ENCODE measurements at places on chromosomes 16 and 17.

DNA sequence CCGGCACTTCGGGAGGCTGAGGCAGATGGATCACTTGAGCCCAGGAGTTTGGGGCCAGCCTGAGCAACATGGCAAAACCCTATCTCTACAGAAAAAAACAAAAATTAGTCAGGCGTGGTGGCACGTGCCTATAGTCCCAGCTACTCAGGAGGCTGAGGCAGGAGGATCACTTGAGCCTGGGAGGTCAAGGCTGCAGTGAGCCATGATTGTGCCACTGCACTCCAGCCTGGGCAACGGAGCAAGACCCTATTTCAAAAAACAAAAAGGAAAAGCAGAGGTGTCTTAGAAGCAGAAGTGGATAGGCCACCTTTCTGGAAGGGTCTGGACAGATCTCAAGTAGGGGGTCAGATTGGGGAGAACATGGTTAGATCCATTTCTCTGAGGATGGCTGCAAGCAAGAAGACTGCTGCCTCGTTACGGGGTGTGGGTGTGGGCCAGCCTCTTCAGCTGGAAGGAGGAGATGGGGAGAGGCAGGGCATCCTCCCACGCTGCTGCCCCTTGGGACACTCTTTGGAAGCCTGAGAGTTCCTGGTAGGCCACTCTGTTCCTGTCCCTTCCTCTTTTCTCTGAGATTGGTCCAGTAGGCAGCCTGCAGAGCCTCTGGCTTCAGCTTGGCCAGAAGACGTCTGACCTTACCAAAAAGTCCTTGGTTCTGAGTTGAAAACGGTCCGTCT lies 208.0 kb downstream of the MSI2 start:
- no peak for DNase-seq

DNA sequence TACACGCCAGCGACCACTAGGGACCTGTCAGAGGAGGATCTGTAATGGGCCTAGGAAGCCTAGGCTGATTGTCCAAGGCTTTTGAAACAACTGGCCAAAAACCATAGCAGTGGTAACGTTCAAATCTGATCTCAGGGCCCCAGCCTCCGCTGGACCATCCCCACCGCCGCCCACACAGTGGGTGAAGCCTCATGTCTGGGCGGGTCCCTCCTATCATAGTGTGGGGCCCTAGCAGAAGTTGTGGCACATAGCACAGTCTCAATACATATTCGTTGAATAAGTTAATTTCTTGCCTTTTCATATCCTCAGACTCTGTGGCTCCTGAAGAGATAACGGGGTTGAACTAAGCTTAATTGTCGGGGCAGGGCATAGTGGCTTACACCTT lies 818 bp downstream of the DPH1 start:
- no peak for DNase-seq

- no peak for DNase-seq
These were observed 28.5 kb downstream of the TNS4 start for GRCh38 chr17:40472733-40473452.

DNA sequence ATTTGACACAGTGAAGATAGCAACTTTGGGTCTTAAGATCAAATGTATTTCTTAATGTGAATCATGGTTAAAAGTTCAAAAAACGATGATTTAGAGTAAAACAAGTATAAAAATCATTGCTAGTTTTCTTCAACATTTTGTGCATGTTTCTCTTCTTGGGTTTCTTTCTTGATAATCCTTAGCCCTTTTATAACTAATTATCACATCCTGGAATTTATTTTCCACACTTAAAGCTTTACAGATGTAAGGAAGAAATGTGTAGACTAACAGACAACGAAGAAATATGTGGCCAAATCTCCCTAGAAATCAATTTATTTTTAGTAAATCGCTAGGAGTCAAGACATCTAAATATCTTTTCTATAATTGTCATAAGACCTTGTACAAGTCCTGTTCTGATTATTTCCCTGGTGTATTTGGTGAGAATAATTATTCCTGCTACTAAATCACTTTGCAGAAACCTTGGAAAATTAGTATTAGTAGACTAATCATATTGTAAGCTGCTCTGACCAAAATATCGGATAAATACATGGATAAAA lies 4.9 kb downstream of the NACA2 start:
- DNase-seq, result no peak

DNA sequence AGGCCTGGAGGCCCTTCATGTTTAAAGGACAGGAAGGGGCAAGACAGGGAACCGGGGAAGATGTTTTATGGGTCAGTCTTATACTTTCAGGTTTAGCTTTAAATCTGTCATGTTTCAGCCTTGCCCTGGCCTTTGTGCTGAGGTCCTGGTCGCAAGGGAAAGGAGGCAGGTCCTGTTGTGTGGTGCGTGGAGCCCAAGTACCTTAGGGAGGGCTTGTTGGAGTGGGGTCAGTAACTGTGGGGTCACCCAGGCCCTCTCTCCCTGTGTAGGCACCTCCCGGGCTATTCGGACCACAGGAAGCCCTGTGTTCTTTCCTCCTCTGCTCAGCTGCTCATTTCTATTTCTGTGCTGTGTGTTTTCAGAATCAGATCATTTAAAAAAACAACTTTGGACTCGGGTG lies 42.7 kb downstream of the MPRIP start:
- DNase-seq, result no peak

- DNase-seq, result no peak
These were observed at the start of gene ACSF2 for GRCh38 chr17:50425682-50426471. Gene ACSF2 (plus strand): TSS chr17:50426218. CDS start chr17:50426262, 44 bp downstream.

DNA sequence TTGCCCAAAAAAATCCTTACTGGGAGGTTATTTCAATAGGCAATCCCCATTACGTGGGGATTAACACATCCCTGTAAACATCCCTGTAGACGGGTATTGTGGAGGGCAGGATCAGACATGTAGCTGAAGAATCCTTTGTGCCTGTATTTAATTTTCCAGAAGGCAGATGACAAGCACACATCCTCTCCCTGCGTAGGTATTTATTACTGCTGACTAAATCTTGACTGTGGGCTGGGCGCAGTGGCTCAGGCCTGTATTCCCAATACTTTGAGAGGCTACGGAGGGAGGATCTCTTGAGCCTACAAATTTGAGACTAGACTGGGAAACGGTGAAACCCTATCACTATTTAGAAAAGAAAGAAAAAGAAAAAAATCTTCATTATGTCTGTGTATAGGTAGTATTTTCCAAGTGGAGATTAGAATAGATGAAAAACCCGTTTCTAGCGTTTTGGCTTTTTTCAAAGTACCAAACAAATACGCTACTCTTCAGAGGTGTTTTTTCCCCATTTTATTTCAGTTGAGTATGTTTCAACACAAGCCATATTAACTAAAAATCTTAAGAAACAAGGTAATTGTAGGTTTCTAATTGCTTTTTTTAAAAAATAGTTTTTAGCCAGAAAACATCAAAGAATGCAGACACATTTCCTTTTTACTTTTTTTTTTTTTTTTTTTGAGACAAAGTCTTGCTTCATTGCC lies 1.5 kb upstream of the MARF1 start:
- DNase-seq, result no peak

DNA sequence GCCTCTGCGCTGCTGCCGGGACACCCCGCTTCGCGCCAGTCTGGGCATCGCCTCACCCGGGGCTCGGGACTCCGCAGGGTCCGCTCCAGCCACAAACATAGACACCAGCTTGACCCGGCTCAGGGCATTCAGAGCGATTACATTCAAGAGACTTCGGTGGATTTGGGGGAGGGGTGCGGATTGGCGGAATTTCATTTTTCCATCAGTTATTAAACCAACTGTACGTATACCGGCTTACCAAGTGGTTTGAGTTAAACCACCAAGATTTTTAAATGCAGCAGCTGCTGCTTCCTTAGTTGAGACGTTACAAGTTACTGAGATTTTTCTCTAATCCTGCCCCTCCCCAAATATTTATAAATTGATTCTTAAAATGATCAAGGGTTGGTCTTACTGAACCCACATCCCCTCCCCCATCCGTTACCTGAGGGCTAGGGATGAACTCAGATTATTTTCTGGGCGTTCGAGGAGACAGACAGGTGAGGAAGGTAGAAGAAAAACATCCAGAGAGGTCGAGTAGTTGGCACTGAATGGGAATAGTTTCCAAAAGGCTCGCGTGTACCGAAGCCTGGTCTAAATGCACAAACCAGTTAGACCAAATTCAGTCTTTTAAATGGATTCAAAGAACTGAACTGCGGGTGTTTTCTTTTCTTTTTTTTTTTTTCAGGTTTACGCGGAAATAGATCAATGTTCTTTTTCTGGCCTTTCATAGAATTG lies 1.5 kb downstream of the CRHR1 start:
- peak; percentile 61 for DNase-seq

DNA sequence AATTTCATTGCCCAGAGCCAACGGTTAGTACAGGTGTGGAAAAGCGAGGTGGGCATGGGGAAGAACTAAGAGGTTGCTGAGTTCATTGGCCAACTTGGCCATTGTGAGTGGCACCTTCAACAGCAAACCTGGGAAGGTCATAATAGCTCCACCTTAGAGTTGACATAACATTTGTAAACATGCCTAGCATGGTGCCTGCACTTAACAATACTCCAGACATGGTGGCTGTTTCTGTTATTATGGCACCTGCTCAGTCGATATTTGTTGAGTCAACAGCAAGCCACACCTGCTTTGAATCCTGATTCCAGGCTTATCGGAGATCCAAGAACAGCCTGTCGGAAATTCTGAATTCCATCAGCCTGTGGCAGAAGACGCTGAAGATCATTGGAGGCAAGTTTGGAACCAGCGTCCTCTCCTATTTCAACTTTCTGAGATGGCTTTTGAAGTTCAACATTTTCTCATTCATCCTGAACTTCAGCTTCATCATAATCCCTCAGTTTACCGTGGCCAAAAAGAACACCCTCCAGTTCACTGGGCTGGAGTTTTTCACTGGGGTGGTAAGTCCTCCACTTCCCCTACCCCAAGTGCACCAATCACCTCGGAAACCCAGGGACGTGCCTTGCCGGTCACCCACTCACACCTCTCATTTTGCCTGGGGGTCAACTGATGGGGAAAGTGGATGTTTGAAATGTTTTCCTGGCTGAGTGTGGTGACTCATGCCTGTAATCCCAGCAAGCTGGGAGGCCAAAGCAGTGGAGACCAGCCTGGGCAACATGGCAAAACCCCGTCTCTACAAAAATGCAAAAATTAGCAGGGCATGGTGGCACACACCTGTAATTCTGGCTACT lies 46.0 kb downstream of the TMC5 start:
- DNase-seq, result no peak

GRCh38 chr17:35586569-35587073 lies 501 bp upstream of the AP2B1 start:
- no peak for DNase-seq

GRCh38 chr16:77690416-77690815 lies 31.9 kb upstream of the NUDT7 start:
- DNase-seq, result no peak

DNA sequence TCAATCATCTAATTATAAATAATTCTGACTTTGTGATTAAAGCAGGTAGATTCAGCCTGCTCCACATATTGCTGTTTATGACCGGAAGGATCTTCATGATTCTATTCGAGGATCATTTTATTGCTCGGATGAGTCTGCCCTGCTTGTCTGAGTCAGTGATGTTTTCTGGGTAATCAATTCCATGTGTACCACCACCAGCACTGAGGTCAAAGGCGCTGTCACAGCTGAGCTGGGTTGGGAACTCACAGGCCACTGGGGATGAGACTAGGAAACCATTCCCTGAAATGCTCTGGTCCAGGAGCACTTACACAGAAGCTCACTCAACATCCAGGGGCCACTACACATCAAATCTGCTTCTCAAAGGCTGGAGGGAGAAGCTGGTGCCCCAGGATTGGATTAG lies 30.4 kb upstream of the ERN1 start:
- DNase-seq, result no peak

- no peak for DNase-seq
These were observed 11.8 kb downstream of the RBL2 start for GRCh38 chr16:53446090-53446489.

- DNase-seq, result no peak
These were observed 29.6 kb downstream of the TNRC6A start for GRCh38 chr16:24759006-24759405.

DNA sequence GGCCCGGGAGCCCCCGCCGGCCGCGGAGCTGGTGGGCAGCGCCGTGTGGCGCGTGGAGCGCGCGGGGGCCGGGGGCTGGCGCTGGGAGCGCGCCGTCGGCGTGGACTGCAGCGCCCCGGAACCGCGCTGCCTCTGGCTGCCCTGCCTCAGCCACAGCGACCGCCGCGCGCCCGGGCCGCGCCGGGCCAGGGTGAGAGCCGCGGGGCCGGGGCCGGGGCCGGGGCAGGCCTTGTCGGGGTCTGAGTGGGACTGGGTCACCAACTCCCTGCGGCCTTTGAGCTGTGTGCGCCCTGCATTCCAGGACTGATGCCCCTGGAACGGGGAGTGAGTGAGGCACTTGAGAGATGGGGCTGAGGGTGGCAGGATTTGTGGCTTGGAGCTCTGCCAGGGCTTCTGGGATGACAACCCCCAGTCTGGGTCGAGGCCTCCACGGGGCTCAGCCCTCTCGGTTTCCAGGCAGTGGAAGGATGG lies 25.7 kb downstream of the ARHGAP23 start:
- no peak for DNase-seq

GRCh38 chr16:68389750-68390371 lies 58.4 kb downstream of the SMPD3 start:
- no peak for DNase-seq

DNA sequence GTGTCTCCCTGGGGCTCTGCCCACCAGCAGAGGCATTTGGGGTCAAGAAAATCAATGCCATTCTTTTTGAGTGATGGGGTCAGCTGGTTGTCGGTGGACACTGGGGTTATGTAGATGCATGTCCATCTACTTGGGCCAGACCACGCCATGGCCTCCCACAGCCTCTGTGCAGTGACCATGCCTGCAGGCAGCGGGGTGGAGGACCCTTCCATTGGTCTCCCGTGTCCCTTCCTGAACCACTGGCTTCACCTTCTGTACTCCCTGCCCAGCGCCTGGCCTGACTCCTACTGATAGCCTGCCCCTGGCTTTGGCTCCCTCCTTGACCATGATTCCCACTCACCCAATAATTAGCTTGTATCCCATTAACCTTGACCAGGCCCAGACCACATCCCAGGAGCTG lies 28.0 kb upstream of the SPNS3 start:
- no peak for DNase-seq

DNA sequence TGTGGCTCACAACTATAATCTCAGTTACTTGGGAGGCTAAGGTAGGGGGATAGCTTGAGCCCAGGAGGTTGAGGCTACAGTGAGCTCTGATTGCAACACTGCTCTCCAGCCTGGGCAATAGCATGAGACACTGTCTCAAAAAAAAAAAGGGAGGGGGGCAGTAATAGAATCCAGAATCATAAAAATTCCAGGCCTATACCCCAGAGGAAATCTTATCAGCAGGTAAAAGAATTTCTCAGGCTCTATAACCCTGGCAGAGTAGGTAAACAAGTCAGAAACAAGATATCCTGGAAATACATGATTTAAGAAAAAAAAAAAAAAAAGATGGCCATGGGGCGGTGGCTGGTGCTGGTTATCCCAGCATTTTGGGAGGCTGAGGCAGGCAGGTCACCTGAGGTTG lies 12.9 kb downstream of the SPAG9 start:
- no peak for DNase-seq

GRCh38 chr16:10950393-10950792 lies 6.0 kb downstream of the CLEC16A start:
- DNase-seq, result peak; percentile 91

GRCh38 chr17:76499267-76499667 lies 2.0 kb downstream of the RHBDF2 start:
- no peak for DNase-seq

Measured in cerebellar cortex (tissue), 1 donor.